HCT116 (cell line): ENCODE measurements at places on chromosomes 6 and 20. TPM values are rescaled to one million over a fixed set of nuclear protein-coding genes. Genes with fewer than 3 reads are reported as not detected.

- no peaks in the 10 kb centered on the region for H3K4me1 ChIP-seq
- no peaks in the 10 kb centered on the region for H3K36me3 ChIP-seq
- peaks cover 6% of the 10 kb centered on the region; the same call in 1 of the 2 replicates for H3K27me3 ChIP-seq
- H3K27ac ChIP-seq: no peak overlapping the region
- no peak overlapping the region for H3K4me3 ChIP-seq
Observed at GRCh38 chr20:16263582-16263981, 309.7 kb downstream of the KIF16B start.

DNA sequence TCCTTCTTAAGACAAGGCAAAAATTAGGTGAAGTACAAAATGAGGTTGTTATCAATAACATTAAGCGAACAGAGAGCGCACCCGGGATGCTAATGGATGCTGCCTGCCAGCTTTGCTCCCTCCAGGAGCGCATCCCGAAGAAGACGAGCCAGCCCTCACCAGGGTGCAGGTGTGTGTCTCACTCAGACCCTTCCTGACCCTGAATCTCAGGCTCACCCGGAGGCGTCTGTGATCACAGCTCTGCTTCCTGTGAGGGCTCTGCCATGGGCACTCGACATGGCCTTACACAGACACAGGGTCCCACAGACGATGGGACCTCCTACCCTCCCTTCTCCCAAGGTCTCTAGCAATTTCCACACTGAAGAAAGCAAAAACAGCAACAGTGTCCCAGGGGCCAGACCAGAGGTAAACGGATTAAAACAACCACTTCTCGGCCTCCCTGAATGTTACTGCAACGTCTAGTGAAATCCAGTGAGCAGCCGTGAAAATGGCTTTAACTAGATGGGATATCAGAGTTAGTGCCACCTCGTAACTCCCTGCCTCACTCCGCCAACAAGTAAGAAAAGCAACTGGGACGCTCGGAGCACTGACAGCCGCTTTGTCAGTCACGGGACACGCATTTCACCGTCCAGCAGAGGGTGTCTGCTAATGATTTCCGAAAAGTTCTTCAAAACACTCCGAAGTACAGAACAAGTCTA lies 11.7 kb downstream of the ZBTB46 start:
- no peak for DNase-seq
- no peaks in the 10 kb centered on the region for H3K36me3 ChIP-seq
- H3K4me3 ChIP-seq: no peak overlapping the region

The TPMT gene
- 10.1 TPM for total RNA-seq

The LIN28B gene
- total RNA-seq: 0.25 TPM

- H3K27me3 ChIP-seq: no peaks in the 10 kb centered on the region
- no peak overlapping the region for H3K4me3 ChIP-seq
- H3K36me3 ChIP-seq: no peaks in the 10 kb centered on the region
Observed at GRCh38 chr20:39713076-39713840, 751.1 kb downstream of the DHX35 start.

DNA sequence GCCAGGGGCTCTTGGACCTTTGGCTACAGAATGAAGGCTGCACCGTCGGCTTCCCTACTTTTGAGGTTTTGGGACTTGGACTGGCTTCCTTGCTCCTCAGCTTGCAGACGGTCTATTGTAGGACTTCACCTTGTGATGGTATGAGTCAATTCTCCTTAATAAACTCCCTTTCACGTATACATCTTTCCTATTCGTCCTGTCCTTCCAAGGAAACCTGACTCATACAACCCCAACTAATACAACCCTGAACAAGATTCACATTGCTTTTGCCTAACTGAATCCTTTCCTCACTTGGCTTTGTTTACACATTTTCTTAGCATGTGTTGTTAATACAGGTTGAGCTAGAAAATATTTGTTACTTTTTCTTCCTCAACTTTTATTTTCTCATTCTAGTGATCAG lies 21.9 kb downstream of the TBXT start:
- H3K36me3 ChIP-seq: no peaks in the 10 kb centered on the region
- H3K4me3 ChIP-seq: no peak overlapping the region
- no peak for DNase-seq
- H3K27ac ChIP-seq: no peak overlapping the region
- H3K4me1 ChIP-seq: no peaks in the 10 kb centered on the region
- H3K27me3 ChIP-seq: no peaks in the 10 kb centered on the region

DNA sequence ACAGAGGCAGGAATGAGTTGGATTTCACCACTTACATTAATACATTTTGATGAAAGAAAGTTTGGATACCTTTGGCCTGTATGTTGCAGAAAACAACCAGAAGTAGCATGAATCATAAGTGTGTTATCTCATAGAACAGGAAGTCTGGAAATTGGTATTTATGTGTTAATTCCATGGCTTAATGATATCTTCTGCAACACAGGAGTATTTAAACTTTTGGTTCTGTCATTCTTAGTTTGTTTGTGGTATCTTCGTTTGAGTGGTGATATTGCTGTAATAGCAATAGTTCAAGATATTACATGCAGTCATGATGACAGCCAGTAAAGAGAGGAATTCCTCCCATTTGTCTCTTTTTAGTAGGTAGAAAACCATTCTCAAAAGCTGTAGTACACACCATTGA lies 177.3 kb downstream of the CDKAL1 start:
- no peak for DNase-seq
- H3K4me3 ChIP-seq: no peak overlapping the region
- H3K36me3 ChIP-seq: no peaks in the 10 kb centered on the region
- no peaks in the 10 kb centered on the region for H3K4me1 ChIP-seq
- no peak overlapping the region for H3K27ac ChIP-seq
- no peaks in the 10 kb centered on the region for H3K27me3 ChIP-seq

DNA sequence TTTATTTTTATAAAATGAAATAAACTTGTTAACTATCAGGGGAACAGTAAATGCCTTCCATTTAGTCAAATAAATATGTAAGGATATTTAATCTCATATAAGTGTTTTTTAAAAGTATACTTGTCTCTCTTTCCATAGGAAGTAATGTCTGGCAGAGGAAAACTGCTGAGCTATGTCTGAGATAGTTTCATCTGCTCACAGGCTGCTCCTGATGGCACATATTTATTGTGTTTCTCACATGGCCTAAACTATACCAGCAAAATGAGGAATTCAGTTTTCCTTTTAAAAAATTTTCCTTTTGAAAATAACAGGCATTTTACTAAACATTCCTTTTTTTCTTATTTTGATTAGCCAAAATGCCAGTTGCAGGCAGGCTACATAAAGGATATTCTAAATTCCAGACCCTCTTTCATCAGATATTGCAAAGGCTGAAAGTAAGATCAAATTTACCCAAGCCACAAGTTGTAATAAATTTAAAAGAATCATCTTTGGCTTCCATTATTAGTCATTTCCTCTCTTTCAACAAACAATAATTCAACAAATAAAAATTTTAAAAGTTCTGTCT lies 60.1 kb upstream of the RNF146 start:
- no peaks in the 10 kb centered on the region for H3K36me3 ChIP-seq
- H3K27me3 ChIP-seq: no peaks in the 10 kb centered on the region
- no peaks in the 10 kb centered on the region for H3K4me1 ChIP-seq
- H3K27ac ChIP-seq: no peak overlapping the region
- no peak overlapping the region for H3K4me3 ChIP-seq
- DNase-seq: no peak

- no peaks in the 10 kb centered on the region for H3K36me3 ChIP-seq
- H3K27ac ChIP-seq: no peak overlapping the region
- no peak for DNase-seq
Observed at GRCh38 chr20:1706079-1706478, 48.5 kb upstream of the SIRPG start.

- DNase-seq: no peak
- H3K4me1 ChIP-seq: peaks cover 12% of the 10 kb centered on the region; the same call in 1 of the 2 replicates
- H3K27me3 ChIP-seq: no peaks in the 10 kb centered on the region
Observed at GRCh38 chr20:50344232-50345071, 153.8 kb downstream of the CEBPB start.

GRCh38 chr6:149320796-149321195 lies 3.3 kb downstream of the TAB2 start:
- H3K27ac ChIP-seq: no peak overlapping the region
- H3K36me3 ChIP-seq: no peaks in the 10 kb centered on the region
- H3K27me3 ChIP-seq: no peaks in the 10 kb centered on the region
- no peak overlapping the region for H3K4me3 ChIP-seq

DNA sequence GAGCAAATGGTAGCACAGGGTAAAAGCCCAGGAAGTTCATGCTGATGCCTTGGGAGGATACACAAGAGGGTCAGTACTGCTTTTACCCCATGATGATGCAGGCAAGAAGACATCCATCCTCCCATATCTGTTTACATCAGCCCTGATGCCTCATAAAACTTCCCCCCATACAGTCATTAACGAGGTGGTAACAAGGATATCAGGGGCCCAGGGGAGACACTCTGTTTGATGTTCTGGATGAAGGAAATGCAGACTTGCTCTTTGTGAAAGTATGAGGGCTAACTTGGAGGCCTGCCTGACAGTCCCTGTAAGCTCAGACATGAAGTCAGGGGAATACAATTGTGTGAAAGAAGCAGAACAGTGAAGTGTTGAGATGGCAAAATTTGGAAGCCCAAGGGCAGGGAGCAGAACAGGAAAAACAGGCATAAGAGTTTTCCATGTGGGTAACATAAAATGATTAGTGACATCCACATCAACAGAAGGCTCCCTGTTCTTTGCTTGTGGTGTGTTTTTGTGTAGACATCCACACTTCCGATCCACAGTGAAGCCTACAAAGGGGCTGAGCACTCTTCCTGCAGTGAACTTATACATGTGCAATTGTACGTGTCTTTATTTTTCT lies 813.4 kb downstream of the MAFB start:
- H3K27me3 ChIP-seq: no peaks in the 10 kb centered on the region
- H3K4me3 ChIP-seq: no peak overlapping the region
- no peaks in the 10 kb centered on the region for H3K36me3 ChIP-seq

DNA sequence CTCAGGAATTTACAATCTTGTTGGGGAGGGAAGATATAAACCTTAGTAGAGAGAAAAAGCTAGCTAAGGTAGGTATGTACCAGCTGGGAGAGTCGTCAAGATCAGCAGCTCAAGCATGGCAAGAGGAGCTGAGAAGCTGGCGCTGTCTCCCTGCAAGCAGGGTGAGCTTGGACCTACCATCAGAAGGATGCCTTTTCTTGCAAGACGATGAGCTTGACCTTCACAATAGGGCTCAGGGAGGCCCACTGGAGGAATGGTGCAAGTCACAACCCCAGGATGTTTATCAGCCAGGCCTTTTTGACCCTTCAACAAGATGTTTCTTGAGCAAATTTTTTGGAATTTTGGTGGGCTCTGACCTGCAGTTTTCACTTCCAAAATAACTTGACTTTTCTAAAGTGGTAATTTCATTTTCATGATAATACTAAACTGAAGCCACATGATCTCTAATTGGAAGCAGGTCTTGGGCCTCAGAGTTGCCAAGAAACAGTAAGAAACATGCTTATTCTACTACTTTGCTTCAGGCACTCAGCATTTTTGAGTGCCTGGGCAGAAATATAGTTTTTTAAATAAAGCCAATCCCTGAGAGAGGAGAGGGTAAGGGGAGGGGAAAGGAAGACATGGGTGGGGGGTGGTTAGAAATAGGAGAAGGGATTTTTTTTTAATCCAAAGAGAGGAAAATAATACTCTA lies 258.1 kb downstream of the CLIC5 start:
- H3K4me1 ChIP-seq: no peaks in the 10 kb centered on the region
- DNase-seq: no peak
- H3K4me3 ChIP-seq: no peak overlapping the region
- no peak overlapping the region for H3K27ac ChIP-seq

- no peak overlapping the region for H3K27ac ChIP-seq
- H3K4me1 ChIP-seq: no peaks in the 10 kb centered on the region
- H3K4me3 ChIP-seq: no peak overlapping the region
- no peaks in the 10 kb centered on the region for H3K36me3 ChIP-seq
Observed at GRCh38 chr20:19620446-19620845, 137.6 kb upstream of the RIN2 start.

DNA sequence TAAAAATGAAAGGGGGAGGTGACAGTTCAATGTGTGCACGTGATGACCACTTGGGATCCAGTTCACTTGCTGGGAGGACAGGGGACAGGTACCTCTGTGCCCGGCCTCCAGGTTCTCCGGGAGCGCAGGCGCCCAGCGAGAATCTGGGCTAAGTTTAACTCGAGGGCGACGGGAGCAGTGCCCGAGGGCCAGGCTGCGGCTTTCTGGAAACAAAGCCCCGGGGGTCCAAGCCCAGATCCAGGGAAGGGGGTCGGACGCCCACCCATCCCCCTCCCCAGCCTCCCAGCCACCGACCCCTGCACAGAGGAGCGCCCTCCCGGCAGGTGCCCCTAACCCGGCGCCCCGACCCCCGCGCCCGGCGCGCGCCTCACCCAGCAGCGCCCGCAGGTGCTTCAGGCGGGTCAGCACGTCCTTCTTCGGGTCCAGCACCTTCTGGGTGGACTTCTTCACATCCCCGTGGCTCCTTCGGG lies 405 bp downstream of the RALGAPA2 start:
- H3K4me3 ChIP-seq: peak overlapping the region; percentile 61
- peak overlapping the region; percentile 79; the same call in 1 of the 2 replicates for H3K27ac ChIP-seq
- H3K4me1 ChIP-seq: peaks cover 5% of the 10 kb centered on the region; the same call in 1 of the 2 replicates
- no peaks in the 10 kb centered on the region for H3K36me3 ChIP-seq
- no peaks in the 10 kb centered on the region for H3K27me3 ChIP-seq

GRCh38 chr20:59628171-59628570 lies 23.8 kb downstream of the PHACTR3 start:
- H3K27ac ChIP-seq: no peak overlapping the region
- no peak overlapping the region for H3K4me3 ChIP-seq
- H3K36me3 ChIP-seq: no peaks in the 10 kb centered on the region
- DNase-seq: no peak

- H3K4me3 ChIP-seq: no peak overlapping the region
- no peaks in the 10 kb centered on the region for H3K4me1 ChIP-seq
- H3K36me3 ChIP-seq: no peaks in the 10 kb centered on the region
- H3K27ac ChIP-seq: no peak overlapping the region
- H3K27me3 ChIP-seq: no peaks in the 10 kb centered on the region
Observed at GRCh38 chr20:9261781-9262180, 192.9 kb downstream of the PLCB4 start.

GRCh38 chr6:82144007-82144851 lies 103.3 kb downstream of the IBTK start:
- peak; percentile 75 for DNase-seq
- peak overlapping the region; percentile 36; the same call in 1 of the 2 replicates for H3K27ac ChIP-seq
- peak overlapping the region; percentile 41 for H3K4me3 ChIP-seq
- no peaks in the 10 kb centered on the region for H3K27me3 ChIP-seq
- H3K36me3 ChIP-seq: no peaks in the 10 kb centered on the region
- H3K4me1 ChIP-seq: peaks cover 19% of the 10 kb centered on the region

The TSPYL4 gene
- total RNA-seq: 5.4 TPM

GRCh38 chr6:65642776-65643175 lies 64.2 kb downstream of the EYS start:
- no peak overlapping the region for H3K4me3 ChIP-seq
- no peaks in the 10 kb centered on the region for H3K36me3 ChIP-seq
- H3K4me1 ChIP-seq: no peaks in the 10 kb centered on the region
- H3K27ac ChIP-seq: no peak overlapping the region
- DNase-seq: no peak

- DNase-seq: no peak
- peaks cover 24% of the 10 kb centered on the region for H3K4me1 ChIP-seq
- no peaks in the 10 kb centered on the region for H3K27me3 ChIP-seq
- peak overlapping the region; percentile 96 for H3K4me3 ChIP-seq
- peak overlapping the region; percentile 88 for H3K27ac ChIP-seq
Observed at GRCh38 chr6:139376604-139377218, 2.3 kb upstream of the CITED2 start.

The PI16 gene
- 0.59 TPM for total RNA-seq

DNA sequence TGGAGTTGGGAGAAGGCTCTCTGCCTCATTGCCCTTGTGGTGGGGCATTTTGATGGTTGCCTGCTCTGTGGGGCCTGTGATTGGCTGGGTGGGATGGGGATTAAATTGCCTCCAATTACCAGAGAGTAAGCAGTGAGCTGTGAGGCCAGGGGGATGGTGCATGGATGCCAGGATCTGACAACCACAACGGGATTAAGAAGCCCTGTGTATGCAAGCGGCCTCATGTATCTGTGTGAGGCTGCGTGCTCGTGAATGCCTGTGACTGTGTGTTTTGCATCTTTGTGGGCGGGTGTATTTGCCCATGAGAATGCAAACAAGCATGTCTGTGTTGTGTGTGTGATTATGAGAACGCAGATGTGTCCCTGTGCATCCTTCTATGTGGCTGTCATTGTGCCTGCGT lies 46.1 kb downstream of the CD40 start:
- no peaks in the 10 kb centered on the region for H3K36me3 ChIP-seq
- peaks cover 34% of the 10 kb centered on the region for H3K27me3 ChIP-seq
- DNase-seq: no peak
